ENCODE measurements at places on chromosomes 11 and 22. TPM values are rescaled to one million over a fixed set of nuclear protein-coding genes. Genes with fewer than 3 reads are reported as not detected.

OR8D2 gene
- not detected for total RNA-seq

PDGFD gene
- total RNA-seq = 8.6 TPM

CCDC89 gene
- not detected for total RNA-seq

OR51I2 gene
- not detected for total RNA-seq

LGR4 gene
- total RNA-seq = 35.9 TPM

MTFP1 gene
- total RNA-seq = 72.6 TPM

H19 gene
- 13.2 TPM for total RNA-seq

C11orf21 gene
- not detected for total RNA-seq

PRDM11 gene
- total RNA-seq = 6.9 TPM

CHRDL2 gene
- 2.5 TPM for total RNA-seq
